ENCODE measurements at places on chromosomes 5 and 9.

GRCh38 chr9:74140141-74140540 lies 357.0 kb upstream of the RORB start:
- DNase-seq, result no peak

DNA sequence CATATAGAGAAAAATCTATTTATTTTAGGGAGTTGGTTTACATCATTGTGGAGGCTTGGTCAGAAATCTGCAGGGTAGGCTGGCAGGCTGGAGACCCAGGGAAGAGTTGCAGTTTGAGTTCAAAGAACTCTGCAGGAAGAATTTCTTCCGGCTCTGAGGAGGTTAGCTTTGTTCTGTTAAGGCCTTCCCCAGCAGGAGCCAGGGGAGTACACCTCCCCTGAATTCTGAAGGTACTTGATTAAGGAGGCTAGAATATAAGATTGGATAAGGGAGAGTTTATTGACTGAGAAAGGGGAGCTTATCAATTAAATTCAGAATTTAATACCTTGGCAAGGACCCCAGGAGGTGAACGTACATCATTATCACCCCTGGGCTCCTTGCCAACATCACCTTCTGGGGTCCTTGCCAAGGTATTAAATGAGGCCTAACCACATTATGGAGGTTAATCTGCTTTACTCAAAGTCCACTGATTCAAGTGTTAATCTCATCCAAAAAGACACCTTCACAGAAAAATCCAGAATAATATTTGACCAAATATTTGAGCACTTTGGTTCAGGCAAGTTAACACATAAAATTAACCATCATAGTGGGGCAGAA lies 351.7 kb downstream of the CWC27 start:
- no peak for DNase-seq

DNA sequence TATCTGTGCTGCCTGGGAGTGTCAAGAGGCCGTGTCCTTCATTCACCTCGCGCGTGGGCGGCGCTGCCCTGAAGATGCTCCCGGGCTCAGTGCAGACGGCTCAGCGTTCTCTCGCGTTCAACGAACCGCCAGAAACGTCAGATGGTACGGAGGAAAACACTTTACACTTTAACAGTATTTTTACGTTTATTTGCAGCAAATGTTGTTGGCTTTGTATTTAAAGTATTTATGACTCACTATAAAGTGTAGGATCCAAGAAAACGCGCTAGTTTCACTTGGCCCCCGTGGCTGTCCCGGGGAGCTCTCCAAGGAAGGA lies 544 bp upstream of the ERCC6L2 start:
- DNase-seq, result no peak

DNA sequence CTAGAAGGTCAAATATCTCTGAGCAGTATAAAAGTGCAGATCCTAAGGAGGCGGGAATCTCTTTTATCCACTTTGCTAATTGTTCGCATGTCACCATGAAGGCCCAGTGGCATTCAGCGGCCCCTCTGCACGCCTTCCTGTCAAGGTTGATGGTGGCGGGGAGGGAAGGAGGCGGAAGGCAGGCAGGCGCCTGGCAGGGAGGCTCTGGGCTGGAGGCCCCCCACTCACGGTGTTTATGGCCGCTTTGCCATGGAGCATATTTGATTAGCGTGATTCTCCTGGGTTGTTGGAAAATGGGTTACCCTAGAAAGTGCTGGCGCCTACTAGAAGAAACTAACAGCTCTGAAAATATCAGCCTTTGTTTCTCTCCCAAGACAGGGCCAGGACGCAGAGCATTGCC lies 209.6 kb downstream of the FSTL4 start:
- no peak for DNase-seq

GRCh38 chr5:31976169-31976568 lies 197.9 kb downstream of the GOLPH3 start:
- no peak for DNase-seq

DNA sequence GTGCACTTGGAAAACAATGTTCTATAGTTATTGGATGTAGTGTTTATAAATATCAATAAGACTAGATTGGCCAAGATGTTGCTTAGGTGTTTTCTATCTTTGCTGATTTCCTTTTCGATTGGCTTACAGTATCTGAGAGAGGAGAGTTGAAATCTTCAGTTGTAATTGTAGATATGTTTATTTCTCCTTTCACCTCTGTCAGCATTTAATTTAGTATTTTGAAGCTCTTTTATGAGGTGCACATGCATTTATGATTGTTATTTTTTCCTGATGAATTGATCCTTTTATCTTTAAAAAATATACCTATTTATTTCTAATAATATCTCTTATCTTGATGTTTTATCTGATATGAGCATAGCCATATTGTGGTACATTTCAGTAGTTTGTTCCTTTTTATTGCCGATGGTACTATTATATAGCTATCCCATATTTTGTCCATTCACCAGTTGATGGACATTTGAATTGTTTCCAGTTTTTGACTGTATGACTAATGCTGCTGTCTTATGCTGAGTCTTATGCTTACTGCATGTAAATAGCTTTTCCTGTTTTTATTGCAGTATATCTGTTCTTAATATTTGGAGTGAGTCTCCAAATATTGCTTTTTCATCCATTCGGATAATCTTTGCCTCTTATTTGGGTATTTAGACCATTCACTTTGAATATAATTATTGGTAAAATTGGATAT lies 34.7 kb downstream of the ERCC6L2 start:
- DNase-seq, result no peak

- no peak for DNase-seq
These were observed 101.3 kb downstream of the CFAP90 start for GRCh38 chr5:7749626-7750025.

- peak; percentile 18 for DNase-seq
These were observed 141.2 kb upstream of the ASTN2 start for GRCh38 chr9:117555964-117556629.

DNA sequence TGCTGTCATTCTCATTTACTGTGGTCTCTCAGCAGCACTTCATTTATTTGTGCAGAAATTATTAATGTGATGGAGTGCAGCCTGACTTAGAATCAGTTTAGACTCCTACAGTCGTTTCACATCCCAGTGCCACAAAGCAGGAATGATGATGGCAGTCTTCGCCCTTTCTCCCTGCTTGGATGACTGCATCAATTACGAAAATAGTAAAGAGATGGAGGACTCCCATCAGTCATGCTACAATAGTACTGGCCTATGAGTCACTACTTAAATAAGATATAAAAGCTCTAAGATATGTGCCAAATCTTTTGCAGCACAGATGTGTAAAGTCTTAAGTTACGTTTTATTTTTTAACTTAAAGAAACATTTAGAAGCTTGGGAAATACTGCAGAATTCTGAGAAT lies 263.9 kb downstream of the CHSY3 start:
- DNase-seq, result no peak

DNA sequence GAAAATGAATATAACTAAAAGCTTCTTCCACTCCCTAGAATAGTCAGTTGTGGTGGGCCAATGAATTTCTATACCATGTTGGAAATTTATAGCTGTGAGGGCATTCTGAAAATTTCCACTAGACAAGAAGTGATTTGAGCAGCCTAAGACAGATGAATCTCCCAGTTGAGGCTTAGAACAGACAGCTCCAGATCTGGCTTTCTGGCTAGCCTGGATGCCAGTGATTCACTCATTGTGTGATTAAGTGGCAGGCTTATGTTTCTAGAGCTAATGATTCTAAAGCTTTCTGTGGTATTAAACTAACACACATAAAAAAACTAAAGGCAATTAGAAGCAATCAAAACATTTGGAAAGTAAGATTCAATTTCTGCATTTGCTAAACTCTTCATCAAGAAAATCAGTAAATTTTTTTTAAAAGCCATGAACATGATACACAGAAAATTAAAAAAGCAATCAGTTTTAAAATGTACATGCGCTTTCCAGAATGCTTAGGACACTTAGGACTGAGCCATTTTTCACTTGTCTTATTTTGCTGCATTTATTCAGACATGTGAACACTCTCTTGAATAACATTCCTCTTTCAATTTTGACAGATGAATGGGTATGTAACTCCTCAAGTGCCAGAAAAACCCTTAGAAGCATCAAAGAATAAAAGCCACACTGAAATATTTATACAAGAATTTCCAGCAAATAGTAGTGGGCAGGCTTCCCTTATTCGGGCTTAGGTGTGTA lies 100.5 kb upstream of the GNAQ start:
- DNase-seq, result no peak

DNA sequence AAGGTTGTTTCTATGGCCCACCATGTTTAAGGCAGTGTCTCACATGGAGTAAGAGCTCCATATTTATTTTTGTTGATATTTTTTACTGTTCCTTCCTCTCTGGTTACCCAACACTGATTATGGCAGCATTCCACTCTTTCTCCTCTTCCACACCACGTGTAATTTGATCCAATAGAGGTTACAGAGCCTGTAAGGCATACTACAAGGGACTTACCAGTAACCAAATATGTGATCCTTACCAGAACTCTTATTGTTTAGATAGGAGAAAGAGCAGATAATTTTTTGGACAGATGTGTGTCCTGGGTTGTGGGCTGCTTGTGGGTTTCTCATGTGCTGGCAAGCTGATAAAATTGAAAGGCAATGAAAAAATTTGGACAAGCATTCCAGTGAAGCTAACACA lies 261.3 kb downstream of the TMEM167A start:
- no peak for DNase-seq

DNA sequence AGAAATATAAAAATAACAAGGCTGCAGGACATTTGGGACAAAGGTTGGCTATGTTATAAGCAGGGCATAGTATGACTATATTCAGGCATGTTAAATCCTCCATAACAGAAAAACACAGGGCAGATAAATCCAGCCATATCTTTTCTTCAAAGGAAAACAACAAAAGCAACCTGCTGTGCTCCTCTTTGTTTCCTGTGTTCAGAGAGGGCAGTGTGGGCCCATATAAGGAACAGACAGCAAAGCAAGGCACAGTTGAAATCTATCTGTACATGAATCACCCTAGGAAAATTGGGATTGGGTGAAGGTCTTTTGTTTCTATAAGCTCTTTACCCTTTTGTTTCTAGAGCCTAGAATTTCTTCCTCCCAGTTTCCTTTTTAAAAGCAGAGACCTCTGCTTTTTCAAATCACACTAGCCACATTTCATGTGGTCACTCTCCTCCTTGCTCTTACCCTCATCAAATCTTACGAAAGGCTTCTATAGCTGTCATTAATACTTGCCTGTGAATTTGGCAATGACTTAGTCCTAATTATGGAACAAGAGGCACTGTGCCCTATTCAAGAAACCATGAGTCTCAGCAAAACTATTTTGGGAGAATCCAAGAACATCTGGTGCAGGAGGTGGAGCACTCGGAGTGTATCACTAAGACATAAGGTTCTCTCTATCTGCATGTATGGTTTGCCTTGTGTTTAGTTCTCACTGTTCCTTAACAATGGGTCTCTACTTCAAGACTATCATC lies 1.8 kb downstream of the GZMA start:
- DNase-seq, result no peak
